ENCODE measurements at places on chromosomes 3 and 15. TPM values are rescaled to one million over a fixed set of nuclear protein-coding genes. Genes with fewer than 3 reads are reported as not detected.

Gene SAMMSON
- total RNA-seq, result 3.8 TPM

Gene ANAPC13
- 50.5 TPM for total RNA-seq

Gene SLC15A2
- 13.8 TPM for total RNA-seq

Gene DNAH12
- 19.6 TPM for total RNA-seq

Gene ACVR2B
- total RNA-seq, result 22.9 TPM

Gene GREM1
- total RNA-seq, result 1.8 TPM

Gene LMAN1L
- total RNA-seq, result 4.6 TPM

DNA sequence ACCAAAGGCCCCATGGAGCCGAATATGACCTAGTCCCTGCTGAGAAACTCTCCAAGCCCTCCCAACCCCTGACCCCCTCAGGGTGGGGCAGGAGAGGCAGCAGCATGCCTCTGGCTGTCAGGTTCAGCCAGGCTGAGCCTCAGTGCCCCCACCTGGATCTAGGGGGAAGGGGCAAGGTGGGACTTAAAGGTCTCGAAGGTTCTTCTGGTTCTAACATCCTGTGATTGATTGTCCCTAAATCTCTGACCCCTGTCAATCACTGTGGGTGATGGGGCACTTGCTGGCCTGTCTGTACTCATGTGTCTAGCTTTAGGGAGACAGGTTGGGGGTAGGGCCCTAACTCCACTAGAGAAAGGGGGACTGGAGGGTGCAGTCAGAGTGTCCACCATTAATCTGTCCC is 13.8 kb downstream of the NBEAL2 start:
- no peak overlapping the region for H3K27ac ChIP-seq
- DNase-seq, result no peak
- H3K4me3 ChIP-seq, result no peak overlapping the region
- H3K4me1 ChIP-seq, result no peaks in the 10 kb centered on the region
- no peaks in the 10 kb centered on the region for H3K27me3 ChIP-seq

DNA sequence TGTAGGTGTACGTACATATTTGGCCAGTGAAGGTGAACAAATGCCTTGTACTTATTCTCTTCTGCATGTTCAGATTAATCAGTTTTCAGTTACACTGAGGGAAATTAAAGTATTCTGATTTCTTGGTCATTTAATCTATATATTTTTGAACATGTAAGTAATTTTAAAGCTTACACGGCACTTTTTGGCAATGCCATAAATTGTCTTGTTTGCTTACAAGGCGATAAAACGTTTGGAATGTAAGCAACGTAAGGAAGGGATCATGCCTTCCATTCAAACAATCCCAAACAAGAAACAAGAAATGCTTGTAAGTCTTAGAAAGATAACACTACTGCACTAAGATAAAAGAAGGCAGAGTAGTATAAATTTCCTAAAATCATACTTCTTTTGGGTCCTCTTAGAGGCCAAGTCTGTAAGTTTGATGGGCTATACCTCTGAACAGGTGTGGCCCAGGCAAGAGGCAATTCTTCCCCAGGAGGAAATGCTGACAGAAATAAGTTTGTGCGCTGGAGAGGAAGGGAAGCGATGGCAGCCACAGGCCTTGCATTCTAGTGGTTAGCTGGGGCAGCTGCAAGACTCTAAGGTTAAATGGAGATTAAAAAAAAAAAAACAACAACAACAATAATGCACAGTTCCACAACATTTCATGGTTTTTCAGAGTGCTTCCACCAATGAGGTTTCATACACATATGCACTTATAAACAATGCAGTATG is 73.8 kb downstream of the GOLIM4 start:
- H3K4me1 ChIP-seq, result no peaks in the 10 kb centered on the region
- no peak overlapping the region for H3K4me3 ChIP-seq
- no peaks in the 10 kb centered on the region for H3K27me3 ChIP-seq
- no peaks in the 10 kb centered on the region for H3K36me3 ChIP-seq
- no peak for DNase-seq

GRCh38 chr15:35603301-35603700 is 57.3 kb upstream of the DPH6 start:
- H3K27ac ChIP-seq, result no peak overlapping the region
- DNase-seq, result no peak
- no peaks in the 10 kb centered on the region for H3K36me3 ChIP-seq
- no peaks in the 10 kb centered on the region for H3K4me1 ChIP-seq
- H3K27me3 ChIP-seq, result no peaks in the 10 kb centered on the region
- H3K4me3 ChIP-seq, result no peak overlapping the region

GRCh38 chr15:34435658-34436057 is 1.9 kb downstream of the GOLGA8A start:
- H3K4me1 ChIP-seq, result peaks cover 7% of the 10 kb centered on the region
- no peaks in the 10 kb centered on the region for H3K27me3 ChIP-seq
- DNase-seq, result no peak

DNA sequence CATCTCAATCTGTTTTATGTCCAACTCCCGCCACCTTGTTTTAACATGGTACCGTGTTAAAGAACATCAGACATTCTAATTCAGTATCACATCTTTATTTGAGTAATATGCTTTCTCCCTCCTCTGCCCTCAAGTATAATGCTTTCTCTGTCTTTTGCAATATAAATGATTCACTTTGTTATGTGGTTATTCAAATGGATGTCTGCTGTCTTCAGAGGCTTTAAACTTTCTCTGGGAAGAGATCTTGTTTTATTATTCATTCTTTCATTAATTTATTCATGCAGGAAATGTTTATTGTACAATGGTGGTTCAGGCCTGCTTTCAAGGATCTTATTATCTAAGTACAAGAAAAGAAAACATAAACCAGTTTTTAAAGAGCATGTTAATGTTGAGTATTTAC is 57.1 kb downstream of the RAP2B start:
- no peaks in the 10 kb centered on the region for H3K27me3 ChIP-seq
- no peaks in the 10 kb centered on the region for H3K36me3 ChIP-seq
- no peak overlapping the region for H3K27ac ChIP-seq
- H3K4me3 ChIP-seq, result no peak overlapping the region
- no peaks in the 10 kb centered on the region for H3K4me1 ChIP-seq

GRCh38 chr15:78061963-78062427 is 15.5 kb downstream of the TBC1D2B start:
- H3K4me3 ChIP-seq, result no peak overlapping the region
- peaks cover 79% of the 10 kb centered on the region for H3K4me1 ChIP-seq
- H3K27me3 ChIP-seq, result no peaks in the 10 kb centered on the region
- DNase-seq, result peak; percentile 51
- no peaks in the 10 kb centered on the region for H3K36me3 ChIP-seq
- peak overlapping the region; percentile 31 for H3K27ac ChIP-seq

- no peak overlapping the region for H3K4me3 ChIP-seq
- no peaks in the 10 kb centered on the region for H3K27me3 ChIP-seq
- DNase-seq, result no peak
- H3K4me1 ChIP-seq, result peaks cover 20% of the 10 kb centered on the region
- no peaks in the 10 kb centered on the region for H3K36me3 ChIP-seq
These were observed 12.2 kb downstream of the SEMA3G start for GRCh38 chr3:52432691-52433141.

DNA sequence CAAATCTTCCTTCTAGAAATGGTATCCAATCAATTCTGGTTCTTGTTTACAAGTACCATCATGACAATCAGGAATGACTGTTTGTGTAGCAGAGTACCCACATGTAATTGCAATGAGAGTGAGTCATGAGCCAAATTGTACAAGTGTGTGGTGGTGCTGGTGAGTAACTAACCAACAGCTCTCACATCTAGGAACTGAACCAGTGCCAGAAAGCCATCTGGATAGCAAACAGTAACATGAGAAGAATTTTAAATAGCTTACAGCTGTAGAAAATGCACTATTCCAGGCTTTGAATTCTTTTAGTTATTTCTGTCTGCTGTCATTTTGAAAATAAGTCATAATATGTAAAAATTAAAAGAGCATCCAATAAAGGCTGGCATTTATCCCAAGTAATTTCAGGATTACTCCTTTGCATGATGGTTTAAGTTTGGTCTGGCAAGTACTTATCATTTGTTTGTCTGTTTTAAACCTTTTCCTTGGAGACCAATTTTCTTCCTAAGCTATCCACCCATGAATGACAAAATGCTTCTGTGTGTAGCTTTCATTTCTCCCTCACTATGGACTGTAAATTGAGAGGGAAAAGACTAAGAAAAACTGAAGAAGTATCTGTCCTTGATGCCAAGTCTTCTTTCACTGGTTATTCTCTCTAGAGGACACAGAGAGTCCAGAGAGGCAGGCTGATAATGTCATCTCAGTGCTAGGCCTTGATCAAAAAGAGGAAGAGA is 60.0 kb downstream of the PIK3CB start:
- H3K27me3 ChIP-seq, result no peaks in the 10 kb centered on the region
- H3K27ac ChIP-seq, result peak overlapping the region; percentile 53
- H3K4me1 ChIP-seq, result peaks cover 7% of the 10 kb centered on the region
- DNase-seq, result peak; percentile 46
- no peaks in the 10 kb centered on the region for H3K36me3 ChIP-seq

- no peak overlapping the region for H3K27ac ChIP-seq
- DNase-seq, result no peak
- no peaks in the 10 kb centered on the region for H3K36me3 ChIP-seq
- no peaks in the 10 kb centered on the region for H3K27me3 ChIP-seq
These were observed 11.3 kb downstream of the CX3CR1 start for GRCh38 chr3:39268549-39268900.

DNA sequence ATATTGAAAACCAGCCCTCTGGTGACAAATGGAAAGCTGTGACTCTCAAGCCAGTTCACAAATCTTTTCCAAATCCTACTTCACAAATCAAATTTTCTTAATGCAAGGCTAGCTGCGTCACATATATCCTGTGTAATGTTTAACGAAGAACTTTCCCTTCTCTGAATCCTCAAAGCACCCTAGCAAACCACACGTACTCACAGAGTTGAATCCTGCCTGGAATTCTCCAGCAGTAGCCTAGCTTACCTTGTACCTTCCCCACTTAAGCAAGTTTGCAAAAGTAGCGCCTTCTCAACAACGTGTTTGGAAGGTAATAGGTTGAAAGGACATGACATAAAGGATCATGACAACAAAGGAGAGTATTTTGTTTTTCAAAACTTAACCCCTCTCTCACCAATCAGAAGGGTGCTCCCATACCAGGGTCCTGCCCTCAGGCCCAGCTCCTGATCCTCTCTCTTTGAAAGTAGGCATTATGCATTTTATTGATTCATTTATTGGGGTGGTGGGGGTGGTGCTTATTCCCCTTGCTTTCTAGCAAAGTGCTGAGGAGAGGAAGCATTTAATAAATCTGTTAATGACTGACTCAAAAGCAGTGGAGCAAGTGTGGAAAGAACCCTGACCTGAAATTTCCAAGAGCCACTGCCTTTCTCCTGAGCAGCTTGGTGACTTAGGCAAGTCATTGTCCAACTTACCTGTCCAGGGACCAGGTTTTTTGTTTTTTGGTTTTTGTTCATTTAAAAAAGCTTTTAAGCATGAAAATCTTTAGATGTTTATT is 531.6 kb downstream of the MECOM start:
- DNase-seq, result no peak
- no peak overlapping the region for H3K27ac ChIP-seq
- H3K36me3 ChIP-seq, result no peaks in the 10 kb centered on the region
- no peaks in the 10 kb centered on the region for H3K4me1 ChIP-seq
- H3K27me3 ChIP-seq, result no peaks in the 10 kb centered on the region

- H3K27me3 ChIP-seq, result no peaks in the 10 kb centered on the region
- no peaks in the 10 kb centered on the region for H3K36me3 ChIP-seq
- no peak overlapping the region for H3K27ac ChIP-seq
- H3K4me1 ChIP-seq, result no peaks in the 10 kb centered on the region
- no peak overlapping the region for H3K4me3 ChIP-seq
These were observed 114.8 kb downstream of the OXNAD1 start for GRCh38 chr3:16379838-16380237.

- no peaks in the 10 kb centered on the region for H3K27me3 ChIP-seq
- no peaks in the 10 kb centered on the region for H3K4me1 ChIP-seq
- no peak overlapping the region for H3K4me3 ChIP-seq
- H3K27ac ChIP-seq, result no peak overlapping the region
These were observed 75.1 kb downstream of the ARRDC4 start for GRCh38 chr15:98035577-98036010.

DNA sequence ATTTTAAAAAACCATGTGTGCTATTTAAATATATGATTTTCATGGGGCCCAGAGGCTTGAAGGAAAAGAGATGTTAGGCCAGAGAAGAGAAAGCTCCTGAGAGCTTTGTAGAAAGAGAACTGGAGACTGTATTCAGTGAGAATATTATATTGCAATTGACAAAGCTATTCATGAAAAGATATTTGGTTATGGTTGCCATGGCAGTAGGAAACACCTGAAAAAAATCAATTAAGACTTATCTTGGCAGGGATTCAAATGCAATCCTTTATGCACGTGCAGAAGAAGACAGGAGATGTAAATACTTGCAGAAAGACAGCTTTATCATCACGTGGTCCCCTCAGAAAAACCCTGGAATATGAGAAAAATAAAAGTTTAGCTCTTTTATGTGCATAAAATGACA is 636.0 kb upstream of the TBL1XR1 start:
- DNase-seq, result no peak
- H3K27ac ChIP-seq, result no peak overlapping the region
- H3K4me1 ChIP-seq, result no peaks in the 10 kb centered on the region

DNA sequence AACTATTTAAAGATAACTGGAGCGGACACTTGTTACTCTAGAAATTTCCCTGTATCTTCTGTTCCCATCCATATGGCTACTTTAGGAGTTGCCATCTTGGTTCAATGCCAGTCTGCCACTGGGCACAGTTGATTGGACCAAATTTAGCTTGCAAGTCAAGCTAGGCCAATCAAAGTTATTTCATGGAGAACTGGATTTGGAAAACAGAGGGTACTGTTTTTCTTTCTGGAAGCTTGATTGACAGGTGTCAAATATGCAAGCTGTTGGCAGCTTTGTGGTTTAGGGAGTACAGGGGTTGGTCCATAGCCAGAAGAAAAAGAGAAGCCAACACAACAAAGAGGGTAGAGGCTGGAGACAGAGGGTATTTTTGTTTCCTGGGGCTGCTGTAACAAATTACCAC is 33.4 kb upstream of the KLHL25 start:
- DNase-seq, result no peak
- H3K27me3 ChIP-seq, result no peaks in the 10 kb centered on the region
- no peak overlapping the region for H3K27ac ChIP-seq
- H3K4me1 ChIP-seq, result no peaks in the 10 kb centered on the region
- no peaks in the 10 kb centered on the region for H3K36me3 ChIP-seq
- no peak overlapping the region for H3K4me3 ChIP-seq

GRCh38 chr3:126691765-126692164 is 12.3 kb upstream of the CHCHD6 start:
- no peak for DNase-seq
- H3K36me3 ChIP-seq, result no peaks in the 10 kb centered on the region
- H3K27me3 ChIP-seq, result no peaks in the 10 kb centered on the region
- H3K4me3 ChIP-seq, result no peak overlapping the region
